ENCODE measurements at places on chromosomes 1 and 21.

DNA sequence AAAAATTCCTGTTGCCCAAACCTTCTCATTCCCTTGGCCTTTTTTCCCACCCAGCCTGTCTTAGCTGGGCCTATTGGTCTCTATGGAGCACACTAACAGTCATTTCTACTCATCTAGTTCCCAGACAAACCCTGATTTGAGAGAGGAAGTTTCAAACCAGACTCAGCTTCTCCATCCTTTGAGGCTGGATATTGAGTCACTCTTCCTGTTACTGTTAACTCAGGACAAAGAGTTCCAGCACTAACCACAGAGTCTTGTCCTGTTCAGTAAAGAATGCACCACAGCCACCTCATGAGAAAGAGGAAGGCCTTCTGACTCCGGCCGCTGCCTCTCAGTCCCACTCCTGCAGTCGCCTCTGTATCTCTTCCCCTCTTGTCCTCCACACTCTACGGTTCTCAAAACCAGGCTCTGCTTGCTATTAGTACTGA, 137.8 kb downstream of the PTPRC start:
- DNase-seq = no peak

DNA sequence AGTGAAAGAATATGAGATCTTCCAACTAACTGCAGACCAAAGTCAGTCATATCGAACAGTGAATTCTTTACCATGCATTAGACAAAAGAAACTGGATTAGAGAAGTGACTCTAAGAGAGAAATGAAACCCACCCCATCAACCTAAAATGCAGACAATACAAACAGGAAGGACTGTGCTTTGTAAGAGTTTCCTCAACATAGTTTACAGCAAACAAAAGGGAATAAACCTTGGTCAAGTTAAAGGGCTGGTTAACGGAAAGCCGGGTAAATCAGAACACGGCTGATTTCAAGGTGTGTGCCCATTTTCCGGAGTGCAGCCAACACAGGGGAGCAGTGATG, 39.2 kb downstream of the SIPA1L2 start:
- no peak for DNase-seq

DNA sequence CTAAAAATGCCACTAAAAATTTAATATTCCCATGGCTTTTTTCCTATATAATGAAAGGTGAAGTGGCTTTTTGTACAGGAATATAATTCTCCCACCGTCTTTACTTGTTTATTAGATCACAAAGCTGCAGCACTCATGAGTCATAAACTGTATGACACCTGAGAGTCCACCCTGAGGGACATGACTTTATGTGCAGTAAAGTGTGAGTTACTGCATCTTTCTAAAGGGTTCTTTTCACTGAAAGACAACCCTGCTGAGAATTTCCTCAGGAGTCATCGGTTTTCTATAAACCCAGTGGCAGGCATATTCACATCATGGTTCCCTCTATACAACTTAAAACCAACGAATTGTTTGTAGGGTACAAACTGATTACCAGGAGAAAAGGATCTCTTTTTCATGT, 77.4 kb downstream of the APP start:
- peak; percentile 27 for DNase-seq

- DNase-seq = no peak
These were observed 2.0 kb downstream of the MPZL1 start for GRCh38 chr1:167723707-167724323.

GRCh38 chr1:210989905-210990304, 144.0 kb downstream of the KCNH1 start:
- DNase-seq = no peak

DNA sequence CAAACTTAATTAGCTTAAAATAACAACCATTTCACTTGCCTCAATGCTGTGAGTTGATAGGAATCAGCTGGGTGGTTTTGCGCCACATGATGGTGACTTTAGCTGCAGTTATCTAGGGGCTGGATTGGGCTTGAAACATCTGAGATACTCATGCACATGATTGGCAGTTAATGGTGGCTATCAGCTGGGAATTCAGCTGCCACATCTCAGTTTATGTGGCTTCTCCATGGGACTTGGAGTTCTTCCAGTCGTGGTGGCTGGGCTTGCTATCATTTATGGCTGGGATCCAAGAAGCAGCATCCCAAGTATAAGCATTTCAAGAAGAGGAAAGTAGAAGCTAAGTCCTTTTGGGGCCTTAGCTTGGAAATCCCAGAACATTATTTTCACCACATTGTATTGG, 36.4 kb downstream of the PDC start:
- no peak for DNase-seq

DNA sequence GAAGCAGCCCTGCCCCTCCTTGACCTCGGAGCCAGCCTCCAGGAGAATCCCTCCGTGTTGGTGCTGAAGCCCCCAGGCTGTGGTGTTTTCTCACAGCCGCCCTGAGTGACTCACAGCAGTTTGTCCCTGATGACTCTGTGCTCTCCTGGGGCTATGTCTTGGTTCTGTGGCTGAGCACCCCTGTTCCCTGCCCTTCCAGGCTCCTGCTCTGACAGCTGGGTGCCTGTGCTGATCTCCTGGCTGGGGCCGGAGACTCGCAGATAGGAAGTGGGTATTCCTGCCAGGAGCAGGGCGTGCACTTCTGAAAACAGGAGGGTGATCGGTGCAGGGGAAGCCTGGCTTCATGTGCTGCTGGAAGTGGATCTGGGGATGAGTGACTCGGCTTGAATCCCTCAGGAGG, 34.5 kb downstream of the POFUT2 start:
- DNase-seq = no peak

DNA sequence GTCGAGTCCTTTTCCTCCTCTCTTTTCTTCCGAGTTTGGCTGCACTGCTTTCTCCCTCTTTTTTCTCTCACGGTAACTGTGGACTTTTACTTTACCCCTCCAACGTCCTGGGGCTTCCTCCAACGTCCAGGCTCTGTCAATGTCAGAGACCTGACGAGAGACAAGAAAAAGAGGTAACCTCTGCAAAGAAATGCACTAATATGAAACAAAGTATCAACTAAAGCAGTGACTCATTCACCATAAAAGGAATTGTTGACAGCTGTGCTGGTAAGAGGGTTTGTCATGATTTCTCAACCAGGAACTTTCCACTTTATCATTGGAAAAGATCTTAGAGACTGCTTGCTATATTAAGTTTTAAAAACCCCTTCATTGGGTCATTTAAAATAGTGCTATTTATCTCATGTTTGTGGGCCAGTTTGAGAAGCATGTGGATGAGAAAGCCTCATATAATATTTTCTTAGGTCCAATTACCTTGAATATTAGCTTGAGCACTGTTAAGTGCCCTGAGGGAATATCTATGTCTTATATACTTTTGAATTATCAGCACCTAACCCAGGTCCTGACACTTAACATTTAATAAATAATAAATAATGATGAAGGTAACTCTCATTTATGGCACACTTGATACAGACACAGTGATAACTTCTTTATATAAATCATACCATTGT, at the start of gene GBP2:
GBP2 (minus strand) TSS at position 202 of the 668 bp plus-strand sequence. CDS start 4,148 bp downstream, outside the sequence.
- no peak for DNase-seq

DNA sequence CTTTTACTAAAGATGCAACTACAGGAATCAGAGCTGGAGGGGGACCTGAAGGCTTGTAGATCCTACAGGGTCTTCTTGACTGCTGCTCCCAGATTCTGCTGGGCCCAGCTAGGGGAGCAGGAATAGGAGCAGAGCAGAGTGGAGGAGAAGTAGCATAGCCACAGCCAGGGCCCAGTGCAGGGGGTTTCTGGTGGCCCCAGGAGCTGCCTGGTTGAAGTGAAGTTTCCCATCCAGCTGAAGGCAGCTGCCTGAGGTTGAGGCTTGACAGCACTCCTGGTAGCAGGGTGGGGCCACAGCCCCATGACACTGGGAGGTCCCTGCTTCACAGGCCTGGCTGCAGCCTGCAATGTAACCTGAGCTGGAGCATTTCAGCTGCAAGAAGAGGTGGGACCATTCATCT, 2.0 kb upstream of the INPP5B start:
- DNase-seq = no peak

- no peak for DNase-seq
These were observed 51.1 kb upstream of the RBM15 start for GRCh38 chr1:110288111-110288510.

DNA sequence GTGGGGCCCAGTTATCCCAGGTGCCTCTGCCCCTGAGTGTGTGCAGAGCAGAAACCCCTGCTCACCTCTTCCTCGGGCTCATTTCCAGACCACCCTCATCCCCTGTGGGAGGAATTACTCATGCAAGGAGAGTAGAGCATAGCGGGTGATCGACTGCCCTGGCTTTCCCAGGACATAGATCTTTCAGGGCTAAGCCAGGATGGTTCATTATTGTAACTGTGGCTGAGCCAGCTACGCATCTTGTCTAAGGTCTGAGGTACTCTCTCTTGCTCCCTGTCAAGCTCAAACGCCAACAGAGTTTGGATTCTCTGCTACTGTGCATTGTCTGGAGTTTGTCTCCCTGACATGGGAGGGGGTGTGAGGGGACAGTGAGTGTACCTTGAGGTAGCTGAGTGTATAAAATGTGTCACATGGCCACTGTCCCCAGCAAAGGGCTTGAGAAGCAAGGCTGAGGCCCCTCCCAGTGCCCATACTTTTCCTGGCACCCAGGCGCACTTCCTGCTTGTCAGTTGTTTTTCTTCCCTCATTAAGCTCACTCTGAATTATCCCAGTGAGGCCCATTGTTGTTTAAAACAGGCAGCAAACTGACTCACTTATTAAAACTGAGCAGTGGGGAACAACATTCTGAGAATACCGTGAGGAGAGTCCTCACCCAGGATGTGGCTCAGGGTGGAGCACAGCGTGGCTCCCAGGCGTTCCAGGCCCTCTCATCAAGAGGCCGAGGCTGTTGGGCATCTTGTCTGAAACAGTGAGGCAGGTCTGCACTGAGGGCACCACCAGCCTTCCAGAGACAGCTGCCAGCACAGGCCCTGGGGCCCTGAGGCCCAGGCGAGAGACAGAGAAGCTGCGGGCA, 92.9 kb downstream of the LAMC2 start:
- DNase-seq = no peak

GRCh38 chr1:205570173-205570501, 61.7 kb downstream of the ELK4 start:
- DNase-seq = no peak

GRCh38 chr1:210801501-210801900, 332.4 kb downstream of the KCNH1 start:
- DNase-seq = no peak

Data from NCI-H345 (cell line).